ENCODE measurements at places on chromosomes 3 and 15.

- DNase-seq = no peak
These were observed 159.2 kb downstream of the CNTN6 start for GRCh38 chr3:1252061-1252430.

DNA sequence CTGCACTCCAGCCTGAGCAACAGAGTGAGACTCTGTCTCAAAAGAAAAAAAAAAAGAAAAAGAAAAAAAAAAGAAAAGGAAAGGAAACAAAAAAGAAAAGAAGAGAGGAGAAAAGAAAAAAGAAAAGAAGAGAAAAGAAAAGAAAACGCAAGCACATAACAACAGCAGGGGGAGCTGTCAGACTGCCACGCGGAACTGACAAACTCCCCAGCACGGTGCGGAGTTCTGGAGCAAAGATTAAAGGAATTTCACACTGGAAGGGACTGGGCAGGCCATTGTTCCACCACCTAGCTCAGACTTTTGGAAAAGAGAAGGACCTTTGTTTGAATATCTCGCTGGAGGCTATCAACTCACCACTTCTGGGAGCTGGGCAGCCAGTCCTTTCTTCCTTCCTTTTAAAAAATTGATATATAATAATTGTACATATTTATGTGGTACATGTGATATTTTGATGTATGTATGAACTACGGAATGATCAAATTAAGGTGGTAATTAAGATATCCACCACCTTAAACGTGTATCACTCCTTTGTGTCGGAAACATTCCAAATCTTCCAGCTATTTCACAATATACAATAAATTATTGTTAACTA, 40.5 kb downstream of the DPPA2 start:
- no peak for DNase-seq

DNA sequence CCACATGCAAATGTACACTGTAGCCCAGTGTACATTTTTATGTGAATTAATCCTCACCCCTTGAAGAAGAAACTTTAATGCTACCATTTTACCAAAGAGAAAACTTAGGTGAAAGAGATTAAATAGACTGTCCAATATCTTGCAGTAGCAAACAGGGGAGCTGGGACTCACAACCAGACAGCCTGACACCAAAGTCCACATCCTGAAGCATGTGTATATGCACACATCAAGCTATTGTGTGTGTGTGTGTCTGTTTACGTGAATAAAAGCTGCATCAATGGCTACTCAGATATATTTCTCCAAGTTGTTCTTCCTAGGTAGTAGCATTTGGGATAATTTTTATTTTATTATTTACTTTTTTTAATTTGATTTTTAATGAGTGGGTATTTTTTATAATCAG, 6.7 kb downstream of the ANO10 start:
- no peak for DNase-seq

GRCh38 chr3:191383124-191383523, 52.8 kb upstream of the UTS2B start:
- DNase-seq = no peak

DNA sequence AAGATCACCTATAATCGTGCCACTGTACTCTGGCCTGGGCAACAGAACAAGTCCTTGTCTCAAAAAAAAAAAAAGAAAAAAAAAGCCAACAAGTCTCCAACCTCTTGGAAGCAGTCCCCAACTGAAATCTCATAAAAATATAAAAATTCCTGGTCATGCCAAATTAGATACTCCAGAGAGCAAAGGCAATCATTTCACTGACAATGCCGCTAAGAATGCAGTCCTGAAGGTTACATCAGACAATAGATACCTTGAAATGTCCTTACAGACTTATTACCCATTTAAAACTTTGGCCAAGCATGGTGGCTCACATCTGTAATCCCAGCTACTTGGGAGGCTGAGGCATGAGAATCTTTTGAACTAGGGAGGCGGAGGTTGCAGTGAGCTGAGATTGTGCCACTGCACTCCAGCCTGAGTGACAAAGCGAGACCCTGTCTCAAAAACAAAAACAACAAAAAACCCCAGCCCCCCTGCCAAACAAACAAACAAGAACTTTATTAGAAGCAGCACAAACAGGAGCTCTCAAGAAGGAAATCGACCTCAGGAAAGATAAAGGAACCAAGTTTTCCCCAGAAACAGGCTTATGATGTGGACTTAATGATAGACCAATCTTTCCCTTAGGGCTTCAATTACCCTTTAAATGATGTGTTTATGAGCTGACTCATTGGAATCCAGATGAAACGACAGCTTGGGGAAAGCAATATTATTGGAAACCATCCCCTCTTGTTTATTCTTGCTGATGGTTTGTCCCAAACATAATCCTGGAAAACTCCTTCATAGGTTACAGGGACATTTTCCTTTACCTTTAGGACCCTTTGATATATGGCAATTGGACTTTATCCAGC, 53.1 kb upstream of the XCR1 start:
- no peak for DNase-seq

GRCh38 chr15:87981969-87982368, 274.6 kb downstream of the NTRK3 start:
- DNase-seq = no peak

DNA sequence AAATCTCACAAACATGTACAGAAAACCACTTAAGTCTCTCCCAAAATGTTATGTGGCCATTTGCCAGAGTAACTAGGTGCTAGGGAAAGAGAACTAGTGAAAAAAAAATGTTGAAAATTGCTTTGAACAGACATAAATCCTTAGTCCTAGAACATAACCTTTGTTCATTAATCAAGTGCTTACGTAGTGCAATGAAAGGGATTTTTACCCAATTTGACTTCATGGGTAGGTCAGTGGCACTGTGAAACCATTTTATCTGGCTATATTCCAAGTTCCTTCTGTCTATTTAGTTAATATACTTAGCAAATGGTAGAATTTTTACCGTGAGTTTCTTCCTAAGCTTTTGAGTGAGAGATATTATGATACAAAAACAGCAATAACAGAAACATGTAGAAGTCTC, 209.4 kb downstream of the DIPK2A start:
- DNase-seq = no peak

DNA sequence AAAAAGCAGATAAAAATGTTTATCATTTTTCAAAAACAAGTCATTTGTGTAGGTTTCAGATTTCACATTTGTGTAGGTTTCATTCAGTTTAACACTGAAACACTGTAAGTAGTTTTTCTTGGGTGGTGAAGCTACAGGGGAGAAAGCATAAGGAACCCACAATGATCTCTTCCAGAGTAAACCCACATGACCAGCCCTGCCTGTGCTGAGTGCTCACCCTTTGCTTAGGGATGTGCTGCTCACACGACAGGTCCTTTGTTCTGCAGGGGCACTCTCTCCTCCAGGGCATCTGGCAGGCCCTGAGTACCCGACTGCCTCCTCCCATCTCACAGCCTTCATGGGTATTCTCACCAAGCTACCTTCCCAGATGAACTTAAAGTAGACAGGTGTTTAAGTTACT, 28.9 kb downstream of the ZXDC start:
- DNase-seq = no peak

DNA sequence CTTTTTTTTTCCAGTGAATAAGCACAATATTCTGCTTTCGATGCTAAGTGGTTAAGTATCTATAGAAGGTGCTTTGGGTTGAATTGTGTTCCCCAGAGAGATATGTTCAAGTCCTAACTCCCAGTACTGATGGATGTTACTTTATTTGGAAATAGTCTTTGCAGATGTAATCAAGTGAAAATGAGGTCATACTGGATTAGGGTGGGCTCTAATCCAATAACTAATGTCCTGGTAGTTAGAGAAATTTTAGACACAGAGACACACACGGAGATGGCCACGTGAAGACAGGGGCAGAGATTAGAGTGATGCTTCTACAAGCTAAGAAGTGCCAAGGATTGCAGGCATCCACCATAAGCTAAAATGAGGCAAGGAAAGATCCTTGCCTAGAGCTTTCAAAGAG, 662.3 kb downstream of the NAALADL2 start:
- no peak for DNase-seq

GRCh38 chr15:25862472-25863110, 536 bp downstream of the ATP10A start:
- DNase-seq = no peak

DNA sequence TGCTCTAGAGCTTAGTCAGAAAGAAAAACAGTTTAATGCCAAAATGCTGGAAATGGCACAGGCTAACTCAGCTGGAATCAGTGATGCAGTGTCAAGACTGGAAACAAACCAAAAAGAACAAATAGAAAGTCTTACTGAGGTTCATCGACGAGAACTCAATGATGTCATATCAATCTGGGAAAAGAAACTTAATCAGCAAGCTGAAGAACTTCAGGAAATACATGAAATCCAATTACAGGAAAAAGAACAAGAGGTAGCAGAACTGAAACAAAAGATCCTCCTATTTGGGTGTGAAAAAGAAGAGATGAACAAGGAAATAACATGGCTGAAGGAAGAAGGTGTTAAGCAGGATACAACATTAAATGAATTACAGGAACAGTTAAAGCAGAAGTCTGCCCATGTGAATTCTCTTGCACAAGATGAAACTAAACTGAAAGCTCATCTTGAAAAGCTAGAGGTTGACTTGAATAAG, 150.5 kb upstream of the LRRFIP2 start:
- DNase-seq = no peak

GRCh38 chr3:122828281-122828680, 33.4 kb downstream of the SLC49A4 start:
- no peak for DNase-seq

GRCh38 chr15:22799902-22800301, 13.5 kb downstream of the NIPA1 start:
- DNase-seq = no peak

DNA sequence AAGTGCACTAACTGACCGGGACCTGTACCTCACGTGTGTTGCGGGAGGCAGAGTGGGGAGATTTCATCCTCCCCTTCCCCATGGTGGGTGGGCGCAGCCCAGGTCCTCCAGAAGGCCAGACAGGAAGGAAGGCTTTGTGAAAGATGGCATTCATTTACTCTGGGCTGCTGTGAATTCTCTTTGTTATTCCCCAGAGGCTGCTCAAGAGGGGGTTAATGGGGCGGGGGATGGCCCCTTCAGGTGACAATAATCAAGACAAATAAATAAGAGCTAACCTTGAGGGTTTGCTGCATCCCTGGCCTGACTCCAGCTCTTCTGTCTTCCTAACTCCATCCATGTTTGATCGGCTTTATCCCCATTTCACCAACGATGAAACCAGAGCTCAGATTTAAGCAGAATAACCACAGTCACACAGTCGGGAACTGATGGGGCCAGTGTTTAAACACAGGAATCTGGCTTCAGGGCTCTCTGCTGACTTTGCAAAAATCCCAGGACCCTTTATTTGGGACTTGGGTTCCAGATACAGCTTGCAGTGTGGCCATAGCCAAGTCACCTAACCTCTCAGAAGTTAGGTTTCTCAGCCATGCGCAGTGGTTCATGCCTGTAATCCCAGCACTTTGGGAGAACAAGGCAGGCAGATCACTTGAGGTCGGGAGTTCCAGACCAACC, 16.5 kb downstream of the PIF1 start:
- DNase-seq = no peak

DNA sequence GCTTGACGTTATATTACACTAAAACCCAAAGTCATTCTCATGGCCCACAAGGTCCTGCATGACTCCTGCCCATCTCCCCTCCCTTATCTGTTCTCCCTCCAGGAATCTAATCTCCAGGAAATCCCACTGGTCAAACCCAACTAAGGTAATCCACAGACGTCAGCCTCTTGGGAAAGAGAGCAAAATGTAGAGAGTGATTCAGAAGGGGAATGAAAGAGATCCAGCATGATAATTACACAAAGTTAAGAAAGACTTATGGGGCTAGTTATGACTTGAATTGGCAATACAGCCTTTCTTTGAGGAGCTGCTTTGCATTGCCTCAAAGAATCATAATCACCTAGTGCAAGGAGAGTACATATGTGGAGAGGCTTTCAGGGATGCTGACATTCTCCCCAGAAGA, 137.8 kb upstream of the MYRIP start:
- DNase-seq = no peak

GRCh38 chr3:152609891-152610290, 225.0 kb upstream of the P2RY1 start:
- DNase-seq = no peak

GRCh38 chr15:77853910-77854309, 221.2 kb upstream of the LINGO1 start:
- no peak for DNase-seq

DNA sequence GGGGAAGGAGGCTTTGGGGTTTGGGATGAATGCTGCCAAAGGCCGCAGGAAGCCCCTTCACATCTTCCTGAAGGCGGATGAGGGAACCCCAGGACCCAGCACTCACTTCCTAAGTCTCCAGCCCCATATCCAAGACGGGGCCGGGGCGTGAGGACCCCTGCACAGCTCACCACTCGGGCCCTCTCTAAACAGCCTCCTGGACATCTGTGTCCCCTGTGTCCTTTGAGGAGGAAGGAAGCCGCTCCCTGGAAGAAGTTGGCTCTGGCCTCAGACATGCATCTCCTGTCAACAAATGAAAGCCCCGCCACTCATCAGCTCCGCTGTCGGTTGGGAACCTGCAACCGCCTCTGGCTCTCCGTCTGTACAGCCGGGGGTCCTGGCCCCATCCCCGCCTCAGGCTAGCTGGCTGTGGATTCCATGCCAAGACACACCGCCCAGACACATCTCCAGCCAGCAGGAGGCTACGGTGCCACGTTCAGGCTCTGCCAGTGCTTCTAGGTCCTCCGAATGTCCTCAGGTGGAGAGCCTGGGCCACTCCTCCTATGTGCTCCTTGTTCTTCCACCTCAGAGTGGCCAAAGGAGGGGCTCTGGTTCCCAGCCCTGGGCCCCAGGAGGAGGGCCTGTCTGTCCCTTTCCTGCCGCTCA, 140.0 kb upstream of the MEF2A start:
- no peak for DNase-seq

- no peak for DNase-seq
These were observed 10.4 kb downstream of the PEAK1 start for GRCh38 chr15:77409259-77410156.

GRCh38 chr15:52717924-52718323, 38.7 kb upstream of the ATOSA start:
- DNase-seq = no peak

DNA sequence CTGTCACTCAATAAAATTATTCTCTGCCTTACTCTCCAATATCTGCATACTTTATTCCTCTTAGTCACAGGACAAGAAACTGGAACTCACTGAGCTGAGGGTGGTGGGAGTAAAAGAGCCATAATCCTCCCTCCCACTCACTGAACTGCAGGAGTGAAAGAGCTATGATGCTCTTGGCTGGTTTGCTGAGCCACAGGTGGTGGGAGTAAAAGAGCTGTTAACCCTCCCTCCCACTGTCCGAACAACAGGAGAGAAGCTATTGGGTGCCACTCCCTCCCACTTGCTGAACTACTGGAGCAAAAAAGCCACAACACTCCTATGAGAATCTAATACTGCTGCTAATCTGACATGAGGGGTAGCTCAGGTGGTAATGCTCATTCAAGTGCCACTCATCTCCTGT, 391.0 kb downstream of the NSUN3 start:
- DNase-seq = no peak

DNA sequence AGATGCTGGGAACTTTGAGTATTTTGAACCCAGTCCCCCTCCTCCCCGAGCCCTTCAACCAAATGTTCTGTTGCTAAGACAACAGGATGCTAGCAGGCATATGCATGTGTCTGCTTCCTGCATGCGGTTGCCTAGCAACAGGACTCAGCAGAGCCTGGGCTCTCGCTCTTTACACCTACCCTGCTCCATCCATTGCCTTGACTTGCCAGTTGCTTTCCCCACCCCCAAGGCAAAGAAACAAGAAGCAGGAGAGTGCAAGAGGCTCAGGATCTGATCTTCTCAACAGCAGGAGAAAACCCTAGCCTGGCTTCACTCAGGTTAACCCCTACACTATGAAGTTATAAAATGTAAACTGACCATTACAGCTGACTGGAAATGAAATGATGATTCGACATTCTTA, 393.0 kb downstream of the IGSF11 start:
- DNase-seq = no peak

All from hematopoietic multipotent progenitor cell treated with erythropoietin and hydrocortisone succinate and interleukin-3 and kit ligand, for 15 days (in vitro differentiated cells).